Smooth muscle cell of bladder (primary cell): ENCODE measurements at places on chromosomes 5 and 9. TPM values are rescaled to one million over a fixed set of nuclear protein-coding genes. Genes with fewer than 3 reads are reported as not detected.

The ELOVL7 gene
- under 0.01 and 0.09 TPM in 2 replicates for total RNA-seq

The C5 gene
- 4.5 and 4.8 TPM in 2 replicates for total RNA-seq

The DDX4 gene
- total RNA-seq: not detected in 2 replicates

The EPB41L4A gene
- total RNA-seq: 0.28 and 0.37 TPM in 2 replicates

The IFNA2 gene
- total RNA-seq: not detected in 2 replicates

The ZNF658 gene
- total RNA-seq: 4.0 and 4.9 TPM in 2 replicates

The STKLD1 gene
- 0.55 and 0.57 TPM in 2 replicates for total RNA-seq

The IL9 gene
- not detected in 2 replicates for total RNA-seq

The CMBL gene
- total RNA-seq: 9.4 and 11.2 TPM in 2 replicates

The SGCD gene
- total RNA-seq: 9.2 and 16.5 TPM in 2 replicates

The BTNL3 gene
- not detected in 2 replicates for total RNA-seq

The FYB1 gene
- not detected in 2 replicates for total RNA-seq

The PIP5KL1 gene
- 2.6 and 3.0 TPM in 2 replicates for total RNA-seq

The FGD3 gene
- not detected in 2 replicates for total RNA-seq

The CTXN3 gene
- total RNA-seq: not detected in 2 replicates

The HTR4 gene
- not detected in 2 replicates for total RNA-seq

The SNCB gene
- total RNA-seq: 0.18 TPM in 1 of 2 replicates, not detected in the other

The ENHO gene
- total RNA-seq: not detected in 2 replicates

The CD74 gene
- 0.85 and 1.8 TPM in 2 replicates for total RNA-seq

The CCIN gene
- 0.57 and 1.5 TPM in 2 replicates for total RNA-seq

The MYORG gene
- total RNA-seq: 0.43 and 0.55 TPM in 2 replicates

The PLPP7 gene
- 6.8 and 14.0 TPM in 2 replicates for total RNA-seq

The PCDHA12 gene
- under 0.01 and 0.09 TPM in 2 replicates for total RNA-seq

The NXNL2 gene
- total RNA-seq: 1.0 and 1.1 TPM in 2 replicates

The WNT8A gene
- not detected in 2 replicates for total RNA-seq

The SPATA31C1 gene
- total RNA-seq: not detected in 2 replicates

The ANKRD34B gene
- under 0.01 TPM in 1 of 2 replicates, not detected in the other for total RNA-seq

The FCN2 gene
- total RNA-seq: not detected in 2 replicates

The PCDHB6 gene
- under 0.01 and 0.09 TPM in 2 replicates for total RNA-seq
